ENCODE measurements at places on chromosomes 5 and 9.

- DNase-seq = no peak
Observed at GRCh38 chr5:176180339-176180738, 57.9 kb upstream of the SIMC1 start.

- DNase-seq = peak; percentile 84
Observed at GRCh38 chr9:128034821-128035652, 32.1 kb downstream of the NAIF1 start.

- DNase-seq = no peak
Observed at GRCh38 chr9:121888438-121888775, 204.7 kb downstream of the TTLL11 start.

DNA sequence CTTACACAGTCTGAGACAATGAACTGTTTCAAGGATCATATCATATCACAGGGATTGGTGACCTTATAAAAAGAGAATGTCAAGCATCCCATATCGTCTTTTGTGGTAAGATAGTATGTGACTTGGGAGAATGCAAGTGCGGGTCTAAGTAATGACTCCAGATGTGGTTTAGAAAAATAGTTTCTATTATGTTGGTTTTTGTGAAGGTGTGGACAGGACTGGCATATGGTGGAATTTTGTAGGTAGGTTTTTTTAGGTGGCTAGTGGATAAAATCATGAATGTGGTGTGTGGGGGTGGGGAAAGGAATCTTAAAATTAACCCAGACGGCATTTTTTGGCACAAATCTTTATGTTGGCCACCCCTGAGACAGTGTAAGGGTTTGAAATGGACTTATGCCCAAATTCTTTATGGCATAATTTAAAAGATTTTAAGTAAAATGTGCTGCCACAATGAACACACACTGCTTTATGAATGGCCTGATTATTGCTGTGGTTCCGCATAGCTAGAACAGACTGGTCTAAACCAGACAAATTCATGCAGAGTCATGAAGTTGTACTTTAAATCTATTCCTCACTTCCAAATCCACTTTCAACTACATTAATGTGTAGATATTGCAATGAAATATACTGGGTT lies 204.8 kb upstream of the HAPLN1 start:
- no peak for DNase-seq

DNA sequence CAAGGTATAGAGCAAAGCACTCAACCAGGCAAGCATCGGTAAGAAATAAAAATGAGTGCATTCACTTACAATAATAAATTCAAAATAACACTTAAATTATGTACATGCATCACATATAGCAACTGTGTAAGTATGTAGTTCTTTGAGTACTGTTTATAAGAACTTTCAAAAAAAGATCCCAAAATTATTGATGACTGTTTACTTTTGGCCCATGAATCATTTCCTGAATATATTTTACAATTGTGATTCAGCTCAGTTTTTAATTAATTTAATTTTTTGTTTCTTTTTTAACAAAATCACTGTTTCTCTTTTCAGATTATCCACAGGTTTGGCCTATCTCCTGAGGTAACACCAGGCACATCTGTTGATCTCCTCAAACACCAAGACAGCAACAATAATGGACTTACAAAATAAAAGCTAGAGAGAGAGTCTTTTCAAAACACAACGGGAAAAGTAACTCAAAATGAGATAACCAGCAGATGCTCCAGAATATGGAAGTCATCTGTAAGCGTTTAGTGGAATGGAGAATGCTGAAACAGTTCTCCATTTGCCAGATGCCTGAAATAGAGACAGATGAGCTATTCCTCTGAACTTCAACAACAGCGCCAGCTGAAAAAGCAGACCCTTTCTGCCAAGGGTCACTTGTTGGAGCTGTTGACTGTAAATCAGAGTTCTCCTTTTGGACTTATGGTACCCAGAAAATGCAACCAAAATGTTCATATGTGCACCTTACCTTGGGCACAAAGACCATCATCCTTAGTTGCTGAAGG lies 348.6 kb upstream of the RGMB start:
- no peak for DNase-seq

DNA sequence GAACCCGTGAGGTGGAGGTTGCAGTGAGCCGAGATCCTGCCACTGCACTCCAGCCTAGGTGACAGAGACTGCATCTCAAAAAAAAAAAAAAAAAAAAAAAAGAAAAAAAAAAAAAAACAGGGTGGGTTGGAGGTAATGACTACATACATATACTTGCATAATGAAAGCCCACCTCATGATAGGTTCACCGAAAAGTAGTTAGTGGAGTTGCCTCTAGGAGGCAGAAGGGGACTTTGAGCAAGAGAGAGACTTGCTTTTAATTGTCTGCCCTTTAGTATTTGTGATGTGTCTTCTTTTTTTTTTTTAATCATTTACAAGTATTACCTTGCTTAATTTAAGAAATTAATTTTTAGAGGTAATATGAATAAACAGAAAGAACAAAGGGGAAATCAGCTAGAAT lies 99.8 kb downstream of the PPARGC1B start:
- DNase-seq = no peak

GRCh38 chr5:67393211-67393610 lies 196.6 kb upstream of the CD180 start:
- DNase-seq = no peak

- no peak for DNase-seq
Observed at GRCh38 chr5:43523662-43524072, 8.7 kb upstream of the C5orf34 start.

DNA sequence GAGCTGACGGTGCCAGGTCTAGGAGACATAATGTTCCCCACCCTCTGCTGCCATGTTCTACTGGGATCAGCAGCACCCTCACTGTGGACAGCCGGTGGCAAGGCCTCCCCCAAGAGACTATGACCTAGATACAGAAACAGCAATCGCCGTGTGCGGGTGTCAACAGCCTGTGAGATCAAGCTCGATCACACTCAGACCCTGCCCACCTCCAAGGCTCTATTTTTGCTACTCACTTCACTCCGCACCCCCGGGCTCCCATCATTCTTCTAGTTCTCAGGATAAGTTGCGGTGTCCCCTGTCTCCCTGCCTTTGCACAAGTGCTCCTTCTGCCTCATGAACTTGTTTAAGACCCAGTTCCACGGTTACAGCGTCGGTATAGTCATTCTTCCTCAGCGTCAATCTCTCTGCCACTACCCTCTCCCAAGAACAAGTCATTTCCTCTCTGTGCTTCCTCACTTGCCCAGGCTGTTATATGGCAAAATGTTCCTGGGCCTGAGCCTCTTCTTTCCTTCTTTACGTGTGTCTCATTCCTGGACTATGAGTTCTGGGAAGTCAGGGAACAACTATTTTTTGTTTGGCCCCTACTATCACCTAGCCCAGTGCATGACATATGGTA lies 5.4 kb upstream of the DOCK8 start:
- no peak for DNase-seq

- DNase-seq = no peak
Observed at GRCh38 chr5:5183189-5183699, 43.1 kb downstream of the ADAMTS16 start.

DNA sequence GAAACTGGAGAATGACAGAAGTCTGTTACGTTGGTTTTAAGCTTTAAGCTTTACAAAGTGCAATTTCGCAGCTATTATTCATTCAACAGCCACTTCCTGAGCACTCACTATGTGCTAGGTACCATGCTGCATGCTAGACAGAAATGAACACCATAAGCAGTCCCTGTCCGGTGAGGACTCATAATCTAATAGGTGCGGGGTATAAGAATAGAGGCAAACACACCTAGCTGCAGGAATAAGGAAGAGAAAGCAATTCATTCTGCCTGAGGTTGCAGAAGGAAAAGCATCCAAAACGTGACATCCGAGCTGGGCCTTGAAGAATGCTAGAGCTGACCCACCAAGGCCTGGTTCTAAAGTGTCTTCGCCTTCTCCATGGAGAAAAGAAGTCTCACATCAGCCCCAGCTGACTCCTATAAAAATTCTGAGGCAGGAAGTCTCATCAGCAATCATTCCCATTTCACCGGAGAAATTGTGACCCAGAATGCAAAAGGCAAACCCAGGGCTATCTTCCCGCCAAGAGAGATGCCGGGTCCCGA lies 542 bp downstream of the FKBP15 start:
- DNase-seq = no peak

DNA sequence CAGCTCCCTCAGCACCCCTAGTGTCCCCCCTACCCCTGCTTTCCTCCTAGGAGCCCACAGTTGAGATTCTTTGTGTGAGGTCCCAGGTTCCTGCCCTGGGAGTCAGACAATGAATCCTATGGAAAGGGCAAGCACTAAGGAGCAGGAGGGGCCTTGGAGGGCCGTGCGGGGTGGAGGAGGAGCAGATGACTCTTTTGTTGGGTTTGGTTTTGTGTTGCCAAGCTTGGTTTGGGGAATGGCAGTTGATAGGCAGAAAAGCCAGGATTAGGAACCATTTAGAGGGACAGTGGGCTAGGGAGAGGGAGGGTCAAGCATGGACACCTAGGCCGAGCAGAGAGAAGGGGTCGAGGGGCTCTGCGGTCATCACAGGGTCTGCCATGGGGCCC lies 61.6 kb upstream of the SPTLC1 start:
- DNase-seq = no peak

DNA sequence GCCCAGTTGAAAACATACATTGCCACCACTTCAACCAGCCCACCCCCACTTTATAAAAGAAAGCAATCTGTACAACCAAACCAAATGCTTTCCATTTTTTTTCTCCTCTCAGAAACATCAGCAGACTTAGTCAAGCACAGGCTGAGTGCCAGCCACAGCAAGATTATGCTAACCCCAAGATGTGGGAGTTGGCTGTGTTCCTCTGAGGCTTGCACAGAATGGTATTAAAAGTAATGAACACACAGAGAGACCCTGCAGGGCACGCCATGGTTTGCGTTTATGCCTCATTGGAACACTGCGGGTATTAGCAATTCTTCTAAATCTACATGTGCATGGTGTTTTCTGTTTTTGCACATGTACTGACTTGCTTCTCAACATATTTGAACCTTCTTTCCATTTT lies 419.9 kb upstream of the GRAMD2B start:
- DNase-seq = peak; percentile 6

- peak; percentile 49 for DNase-seq
Observed at GRCh38 chr5:172740428-172741205, 30.4 kb downstream of the DUSP1 start.

- DNase-seq = no peak
Observed at GRCh38 chr5:169101966-169102365, 199.0 kb downstream of the SLIT3 start.

DNA sequence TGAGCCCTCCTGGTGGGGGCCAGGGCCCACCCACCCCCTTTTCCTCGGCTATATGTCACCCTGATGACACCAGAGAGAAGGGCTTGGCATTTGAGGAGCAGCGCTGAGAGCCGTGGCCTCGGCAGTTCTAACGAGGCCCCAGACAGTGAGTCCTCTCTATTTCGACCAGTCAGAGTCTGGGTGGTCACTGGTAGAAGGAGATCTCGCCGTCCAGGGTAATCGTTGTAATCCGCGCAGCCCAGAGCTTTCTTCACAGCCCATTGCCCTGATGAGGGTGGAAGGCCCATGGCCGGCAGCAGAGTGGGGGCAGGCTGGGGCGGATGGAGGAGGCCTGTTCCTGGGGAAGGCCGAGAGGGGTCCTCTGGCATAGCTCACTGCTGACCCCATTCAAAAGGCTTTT lies 70.2 kb downstream of the PSMB7 start:
- DNase-seq = no peak

DNA sequence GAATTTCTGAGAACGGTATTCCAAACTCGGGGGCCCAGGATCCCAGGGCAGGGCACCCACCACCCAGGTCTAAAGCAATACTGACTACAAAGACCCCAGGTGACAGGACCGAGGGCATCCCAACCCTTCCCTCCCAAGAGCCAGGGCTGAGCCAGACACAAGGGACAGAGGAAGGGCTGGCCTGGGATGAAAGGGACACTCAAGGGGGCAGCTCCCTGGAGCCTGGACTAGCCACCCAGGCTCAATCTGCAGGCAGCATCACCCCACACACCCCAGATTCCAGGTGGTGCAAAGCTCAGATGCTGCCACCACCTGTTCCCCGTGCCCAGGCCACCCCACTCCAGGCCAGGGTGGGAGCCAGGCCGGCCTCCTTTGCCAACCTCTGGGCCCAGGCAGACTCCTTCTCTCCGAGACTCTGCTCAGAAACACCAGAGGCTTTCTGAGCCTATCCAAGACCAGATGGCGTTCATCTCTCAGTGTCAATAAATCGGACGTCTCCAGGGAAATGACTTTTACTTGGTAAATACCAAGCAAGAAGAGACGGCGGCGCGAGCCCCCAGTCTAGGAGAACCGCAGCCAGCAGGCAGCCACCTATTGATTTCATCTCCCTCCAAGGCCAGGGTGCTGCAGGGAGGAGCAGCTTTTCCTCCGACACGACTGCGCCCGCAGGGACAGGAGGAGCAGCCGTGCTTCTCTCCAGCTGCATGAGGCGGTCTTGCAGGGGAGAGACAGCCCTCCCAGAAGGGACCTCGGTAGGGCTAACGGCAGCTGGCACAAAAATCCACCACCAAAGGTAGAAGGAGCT lies 94.1 kb upstream of the ADAMTS2 start:
- DNase-seq = no peak

GRCh38 chr5:56161927-56162326 lies 71.2 kb downstream of the ANKRD55 start:
- DNase-seq = no peak

DNA sequence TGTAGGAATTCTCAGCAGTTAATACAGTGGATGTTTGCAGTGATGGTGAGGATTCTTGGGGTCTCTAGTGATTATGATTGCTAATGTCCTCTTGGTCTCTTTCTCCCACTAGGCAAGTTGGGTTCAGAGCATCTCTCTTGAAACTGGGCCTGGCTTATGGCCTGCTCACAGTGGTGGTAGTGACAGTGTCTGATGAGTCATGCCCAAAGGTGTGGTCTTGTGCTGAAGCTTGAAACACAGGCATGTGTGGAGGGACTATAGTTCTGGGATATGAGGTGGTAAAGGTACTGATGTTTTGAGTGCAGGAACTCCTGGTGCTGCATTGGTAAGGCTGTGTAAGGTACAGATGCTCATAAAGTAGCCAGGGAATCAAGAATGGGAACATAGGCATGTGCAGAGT lies 231.1 kb downstream of the FAM170A start:
- no peak for DNase-seq

DNA sequence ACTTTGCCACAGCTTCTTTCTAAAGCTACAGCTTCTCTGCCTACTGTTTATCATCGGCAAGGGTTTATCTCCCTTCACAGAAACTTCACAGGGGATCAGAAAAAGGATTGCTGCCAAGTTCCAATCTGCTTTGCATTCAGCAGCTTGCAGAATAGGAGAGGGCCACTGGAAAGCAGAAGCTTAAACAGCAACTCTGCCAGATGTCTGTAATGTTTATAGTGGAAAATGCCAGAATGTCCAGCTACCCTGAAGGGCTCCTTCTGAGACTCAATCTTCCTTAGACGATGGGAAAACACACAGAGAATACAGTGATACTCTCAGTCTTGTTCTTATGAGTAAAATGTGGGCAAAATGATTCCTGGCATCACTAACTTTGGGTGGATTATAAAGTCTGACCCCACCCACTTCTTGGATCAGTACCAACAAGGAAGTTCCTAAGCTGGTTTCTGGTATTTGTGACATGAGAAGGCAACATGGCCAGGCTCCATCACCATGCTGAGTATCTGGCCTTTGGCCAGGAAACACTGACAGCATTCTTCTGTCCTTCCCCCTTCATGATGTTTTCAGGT lies 19.0 kb downstream of the STOM start:
- DNase-seq = peak; percentile 80

- no peak for DNase-seq
Observed at GRCh38 chr5:39675676-39676075, 250.9 kb upstream of the DAB2 start.

- DNase-seq = no peak
Observed at GRCh38 chr9:93217706-93218105, 33.8 kb downstream of the WNK2 start.

GRCh38 chr5:162990063-162990462 lies 447.3 kb upstream of the CCNG1 start:
- no peak for DNase-seq

GRCh38 chr5:17080361-17080760 lies 137.1 kb upstream of the BASP1 start:
- DNase-seq = no peak

All from prostate gland (tissue), 2 donors.